ENCODE measurements at places on chromosomes 11 and 22. TPM values are rescaled to one million over a fixed set of nuclear protein-coding genes. Genes with fewer than 3 reads are reported as not detected.

The TMA7B gene
- total RNA-seq = 5.7 TPM

The FAM181B gene
- total RNA-seq = 0.11 TPM

DNA sequence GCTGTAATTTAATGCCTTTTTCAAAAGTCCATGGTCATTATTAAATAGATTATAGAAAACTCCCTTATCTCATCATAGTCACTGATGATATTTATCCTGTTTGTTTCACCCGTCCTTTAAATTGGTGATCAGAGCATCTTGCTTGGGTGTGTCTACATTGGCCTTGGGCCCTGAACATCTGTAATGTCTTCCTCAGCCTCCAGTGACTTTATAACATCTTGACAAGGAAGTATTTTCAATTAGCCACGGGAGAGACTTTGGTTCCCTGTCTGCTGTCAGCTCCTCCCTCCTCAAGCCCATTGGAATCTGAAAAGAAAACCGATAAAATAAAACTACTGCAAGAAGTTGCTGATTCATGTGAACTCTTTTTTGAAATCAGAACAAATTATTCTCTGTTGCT lies 116.9 kb upstream of the TTC12 start:
- H3K36me3 ChIP-seq = no peaks in the 10 kb centered on the region
- peaks cover 5% of the 10 kb centered on the region for H3K27me3 ChIP-seq
- DNase-seq = no peak
- H3K4me1 ChIP-seq = no peaks in the 10 kb centered on the region
- no peak overlapping the region for H3K4me3 ChIP-seq

- no peak overlapping the region for H3K27ac ChIP-seq
- no peak overlapping the region for H3K4me3 ChIP-seq
- H3K27me3 ChIP-seq = no peaks in the 10 kb centered on the region
- H3K4me1 ChIP-seq = peaks cover 33% of the 10 kb centered on the region
- no peak for DNase-seq
Measured at GRCh38 chr22:42320443-42321416, 50.3 kb upstream of the TCF20 start.

GRCh38 chr11:57788703-57789088 lies 27.1 kb downstream of the CTNND1 start:
- no peak for DNase-seq
- H3K4me3 ChIP-seq = no peak overlapping the region
- H3K36me3 ChIP-seq = no peaks in the 10 kb centered on the region
- H3K4me1 ChIP-seq = peaks cover 28% of the 10 kb centered on the region
- no peaks in the 10 kb centered on the region for H3K27me3 ChIP-seq

DNA sequence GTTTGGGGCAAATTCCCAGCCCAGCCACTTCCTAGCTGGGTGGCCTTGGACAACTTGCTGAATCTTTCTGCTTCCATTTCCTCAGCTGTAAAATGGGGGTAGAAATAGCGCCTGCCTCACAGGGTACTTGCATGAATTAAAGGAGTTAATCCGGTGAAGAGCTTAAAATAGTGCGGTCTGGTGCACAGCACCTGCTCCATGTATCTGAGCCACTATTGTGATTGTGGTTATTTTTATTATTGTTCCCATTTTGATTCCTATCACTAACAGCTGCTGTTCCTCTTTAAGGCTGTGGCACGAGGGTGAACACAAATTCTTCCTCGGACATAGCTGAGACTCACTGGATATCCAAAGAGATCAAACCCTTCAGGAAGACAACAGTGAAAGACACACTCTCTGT lies 46.9 kb upstream of the TP53I11 start:
- DNase-seq = no peak
- no peaks in the 10 kb centered on the region for H3K27me3 ChIP-seq
- no peak overlapping the region for H3K4me3 ChIP-seq
- H3K27ac ChIP-seq = no peak overlapping the region

The SMDT1 gene
- 86.4 TPM for total RNA-seq

DNA sequence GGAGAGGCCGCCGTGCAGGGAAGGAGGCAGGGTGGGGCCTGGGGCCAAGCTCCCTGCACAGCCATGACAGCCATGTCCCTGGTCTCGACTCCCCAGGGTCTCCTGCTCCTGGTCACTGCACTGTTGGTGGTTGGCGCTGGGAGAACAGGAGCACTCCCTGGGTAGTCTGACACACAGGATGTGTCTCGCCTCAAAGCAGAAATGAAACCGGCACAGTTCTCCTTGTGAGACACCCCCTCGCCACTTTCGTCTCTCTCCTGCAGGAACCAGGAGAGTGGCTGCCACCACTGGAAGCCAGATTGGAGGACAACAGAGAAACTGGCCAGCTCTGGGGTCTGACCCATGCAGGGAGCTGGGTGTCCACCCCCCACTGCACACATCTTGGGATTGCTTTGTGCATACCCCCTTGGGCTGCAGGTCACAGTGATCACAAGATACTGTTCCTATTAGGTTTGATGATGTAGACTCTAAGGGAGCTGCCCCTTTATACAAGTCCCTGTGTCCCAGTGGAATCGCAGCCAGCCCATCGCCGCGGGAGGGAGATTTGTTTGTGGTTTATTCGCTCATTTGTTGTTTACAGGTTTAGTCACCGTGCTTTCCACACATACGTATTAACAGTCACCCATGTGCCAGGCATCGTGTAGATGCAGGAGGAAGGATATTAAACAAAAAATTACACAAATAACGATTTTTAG lies 27.0 kb upstream of the YWHAH start:
- no peak overlapping the region for H3K27ac ChIP-seq
- H3K4me1 ChIP-seq = peaks cover 6% of the 10 kb centered on the region
- DNase-seq = no peak
- no peaks in the 10 kb centered on the region for H3K27me3 ChIP-seq
- H3K36me3 ChIP-seq = no peaks in the 10 kb centered on the region
- no peak overlapping the region for H3K4me3 ChIP-seq

DNA sequence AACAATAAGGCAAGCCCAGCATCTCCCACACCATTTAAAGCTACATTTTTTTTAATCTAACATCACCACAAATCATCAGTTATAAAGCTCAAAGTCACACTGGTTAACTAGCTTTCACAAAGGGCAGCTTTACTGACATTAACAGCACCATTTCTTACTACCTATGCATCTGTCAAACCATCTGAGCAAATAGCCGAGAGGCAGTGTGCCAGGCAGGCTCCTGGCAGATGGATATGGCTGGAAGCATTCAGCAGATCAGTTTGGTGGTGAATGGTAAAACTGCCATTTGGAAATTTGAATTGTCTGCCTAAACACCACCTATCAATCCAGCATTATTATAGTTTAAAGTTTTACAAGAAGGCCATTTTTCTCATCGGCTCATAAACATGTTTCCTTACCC lies 131.2 kb downstream of the TTC28 start:
- no peak overlapping the region for H3K27ac ChIP-seq
- no peak overlapping the region for H3K4me3 ChIP-seq
- DNase-seq = no peak
- H3K27me3 ChIP-seq = peaks cover 6% of the 10 kb centered on the region
- no peaks in the 10 kb centered on the region for H3K4me1 ChIP-seq
- H3K36me3 ChIP-seq = no peaks in the 10 kb centered on the region

- H3K27me3 ChIP-seq = no peaks in the 10 kb centered on the region
- H3K36me3 ChIP-seq = peaks cover 2% of the 10 kb centered on the region
- no peak overlapping the region for H3K4me3 ChIP-seq
- DNase-seq = no peak
- H3K4me1 ChIP-seq = peaks cover 5% of the 10 kb centered on the region
Measured at GRCh38 chr22:40487663-40488249, 117.4 kb downstream of the SGSM3 start.

The PATE4 gene
- not detected for total RNA-seq

GRCh38 chr11:118641397-118642019 lies 34.1 kb downstream of the PHLDB1 start:
- no peak overlapping the region for H3K27ac ChIP-seq
- no peaks in the 10 kb centered on the region for H3K4me1 ChIP-seq
- H3K36me3 ChIP-seq = peaks cover 2% of the 10 kb centered on the region
- no peak overlapping the region for H3K4me3 ChIP-seq
- H3K27me3 ChIP-seq = no peaks in the 10 kb centered on the region

The HOATZ gene
- total RNA-seq = not detected

- no peaks in the 10 kb centered on the region for H3K36me3 ChIP-seq
- H3K4me3 ChIP-seq = no peak overlapping the region
- H3K4me1 ChIP-seq = no peaks in the 10 kb centered on the region
- no peak overlapping the region for H3K27ac ChIP-seq
- H3K27me3 ChIP-seq = no peaks in the 10 kb centered on the region
Measured at GRCh38 chr22:33597274-33597985, 322.8 kb downstream of the LARGE1 start.

DNA sequence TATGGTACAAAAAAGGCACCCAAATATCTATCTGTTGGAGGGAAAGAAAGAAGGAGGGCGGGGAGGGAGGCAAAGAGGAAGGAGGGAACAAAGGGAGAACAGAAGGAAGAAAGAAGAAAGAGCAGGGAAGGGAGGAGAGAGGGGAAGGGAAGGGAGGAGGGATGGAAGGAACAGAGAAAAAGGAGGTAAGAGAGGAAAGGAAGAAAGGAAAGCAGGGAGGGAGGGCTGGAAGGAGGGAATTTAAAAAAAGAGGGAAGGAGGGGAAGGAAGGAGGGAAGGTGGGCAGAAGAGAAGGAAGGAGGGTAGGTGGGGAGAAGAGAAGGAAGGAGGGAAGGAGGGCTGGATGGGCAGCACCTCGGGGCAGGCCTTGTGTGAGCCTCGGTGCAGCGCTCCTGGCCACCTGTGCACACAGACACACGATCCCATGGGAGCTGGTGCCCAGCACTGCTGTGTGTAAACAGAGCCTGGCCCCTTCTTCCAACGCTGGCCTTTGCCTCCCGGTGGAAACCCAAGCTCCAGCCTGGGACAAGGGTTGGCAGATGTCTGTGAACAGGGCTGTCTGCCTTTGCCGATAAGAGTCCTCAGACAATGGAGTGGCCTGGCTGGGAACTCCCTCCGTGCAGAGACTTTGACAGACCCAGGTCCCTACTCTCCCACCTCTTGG lies 23.2 kb downstream of the SMIM38 start:
- DNase-seq = no peak
- no peak overlapping the region for H3K27ac ChIP-seq
- H3K36me3 ChIP-seq = no peaks in the 10 kb centered on the region
- no peaks in the 10 kb centered on the region for H3K27me3 ChIP-seq
- no peaks in the 10 kb centered on the region for H3K4me1 ChIP-seq
- H3K4me3 ChIP-seq = no peak overlapping the region

DNA sequence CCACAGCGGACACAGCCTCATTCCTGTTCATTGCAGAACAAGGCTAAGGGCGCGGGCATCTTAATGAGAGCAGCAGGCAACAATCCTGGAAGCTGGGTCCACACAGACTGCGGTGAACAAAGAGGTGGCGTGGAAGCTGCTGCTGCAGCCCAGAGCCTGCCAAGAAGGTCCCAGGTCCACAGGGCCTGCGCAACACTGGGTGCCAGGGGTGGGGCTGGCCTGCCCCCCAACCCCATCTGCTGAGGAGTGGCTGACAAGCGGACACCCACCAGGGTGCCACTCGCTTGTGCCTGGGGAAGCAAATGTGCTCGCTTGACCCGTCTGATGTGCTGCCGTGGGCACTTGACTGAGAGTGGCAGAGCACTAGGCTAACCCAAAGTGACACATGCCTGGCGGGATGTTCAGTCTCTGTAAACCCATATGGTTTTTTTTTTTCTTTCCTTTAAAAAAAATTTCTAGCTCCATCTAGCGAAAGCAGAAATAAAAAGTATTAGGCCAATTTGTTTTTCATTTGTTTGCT lies 83.2 kb upstream of the PITPNB start:
- DNase-seq = no peak
- no peak overlapping the region for H3K4me3 ChIP-seq
- no peaks in the 10 kb centered on the region for H3K27me3 ChIP-seq

DNA sequence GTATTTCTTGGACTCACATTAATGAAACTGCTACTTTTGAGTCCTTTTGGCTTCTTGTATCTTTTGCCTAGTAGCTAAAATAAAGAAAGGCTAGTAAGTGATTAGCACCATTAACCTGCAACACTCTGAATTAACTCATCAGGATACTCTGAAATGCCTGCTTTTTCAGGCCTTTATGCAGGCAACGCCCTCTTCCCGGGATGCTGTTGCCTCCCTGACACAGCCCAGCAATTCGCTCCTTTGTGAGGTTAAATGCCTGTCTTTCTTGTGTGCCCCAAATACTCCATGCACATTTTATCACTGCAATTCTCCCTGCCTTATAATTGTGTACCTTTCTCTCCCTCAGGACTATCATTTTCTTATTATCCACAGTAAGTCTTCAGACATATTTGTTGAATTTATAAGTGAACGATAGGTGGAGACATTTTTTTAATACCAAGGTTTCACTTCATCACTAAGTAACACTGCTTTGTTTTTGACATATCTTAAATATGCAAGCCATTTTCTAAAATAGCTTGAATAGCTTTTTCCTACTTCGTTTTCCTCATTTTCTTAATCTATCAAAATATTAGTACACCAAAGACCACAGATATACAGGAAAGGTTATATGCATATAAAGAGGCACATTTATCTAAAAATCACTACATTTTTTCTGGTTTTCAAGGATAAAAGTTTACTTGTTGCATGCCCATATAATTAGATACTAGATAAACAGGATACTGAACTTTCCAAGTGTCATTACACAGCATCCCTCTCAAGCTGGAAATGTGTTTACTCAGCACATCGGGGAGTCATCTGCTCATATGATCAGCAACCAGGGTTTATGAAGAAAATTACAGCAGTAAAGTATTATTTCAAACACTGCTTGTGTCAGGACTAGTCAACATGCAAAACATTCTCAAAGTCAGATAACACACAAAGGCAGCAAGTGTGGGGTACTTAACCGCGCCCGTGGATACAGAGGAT lies 48.5 kb upstream of the DDI1 start:
- H3K4me1 ChIP-seq = no peaks in the 10 kb centered on the region
- H3K27me3 ChIP-seq = no peaks in the 10 kb centered on the region
- no peak overlapping the region for H3K4me3 ChIP-seq
- no peaks in the 10 kb centered on the region for H3K36me3 ChIP-seq
- DNase-seq = no peak

- peaks cover 65% of the 10 kb centered on the region for H3K4me1 ChIP-seq
- peaks cover 3% of the 10 kb centered on the region for H3K36me3 ChIP-seq
- H3K27ac ChIP-seq = peak overlapping the region; percentile 59
- DNase-seq = peak; percentile 20
- no peaks in the 10 kb centered on the region for H3K27me3 ChIP-seq
Measured at GRCh38 chr22:28810821-28811491, 10.6 kb upstream of the XBP1 start.

DNA sequence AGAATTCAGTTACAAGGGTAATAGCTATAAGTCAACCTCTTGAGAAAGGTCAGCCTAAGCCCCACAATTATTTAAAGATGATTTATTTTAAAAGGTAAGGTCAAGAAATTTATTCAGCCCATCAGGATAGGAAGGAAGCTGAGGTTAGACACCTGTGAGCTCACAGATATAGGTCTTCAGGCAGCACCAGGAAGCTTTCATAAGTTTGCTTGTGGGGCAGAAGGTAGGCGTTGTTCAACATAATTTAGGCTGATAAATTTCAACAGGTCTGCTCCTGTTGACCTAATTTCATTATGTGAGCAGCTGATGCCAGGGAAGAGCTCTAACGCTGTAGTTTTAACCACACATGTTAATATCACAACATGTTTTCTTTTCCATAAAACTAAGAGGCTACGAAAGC lies 118.1 kb upstream of the APOA1 start:
- H3K27ac ChIP-seq = peak overlapping the region; percentile 46
- H3K27me3 ChIP-seq = no peaks in the 10 kb centered on the region
- no peak overlapping the region for H3K4me3 ChIP-seq
- H3K4me1 ChIP-seq = peaks cover 17% of the 10 kb centered on the region

The DCDC1 gene
- not detected for total RNA-seq

- no peaks in the 10 kb centered on the region for H3K36me3 ChIP-seq
- H3K4me3 ChIP-seq = no peak overlapping the region
- no peak overlapping the region for H3K27ac ChIP-seq
- no peak for DNase-seq
- peaks cover 11% of the 10 kb centered on the region for H3K27me3 ChIP-seq
Measured at GRCh38 chr11:120383518-120384155, 47.4 kb downstream of the ARHGEF12 start.

GRCh38 chr22:32528316-32528715 lies 53.7 kb downstream of the FBXO7 start:
- no peaks in the 10 kb centered on the region for H3K36me3 ChIP-seq
- no peak for DNase-seq
- H3K27me3 ChIP-seq = peaks cover 3% of the 10 kb centered on the region
